ENCODE measurements at places on chromosomes 7 and 10.

- DNase-seq: peak; percentile 20
Observed at GRCh38 chr7:1289666-1290025, 57.0 kb downstream of the UNCX start.

DNA sequence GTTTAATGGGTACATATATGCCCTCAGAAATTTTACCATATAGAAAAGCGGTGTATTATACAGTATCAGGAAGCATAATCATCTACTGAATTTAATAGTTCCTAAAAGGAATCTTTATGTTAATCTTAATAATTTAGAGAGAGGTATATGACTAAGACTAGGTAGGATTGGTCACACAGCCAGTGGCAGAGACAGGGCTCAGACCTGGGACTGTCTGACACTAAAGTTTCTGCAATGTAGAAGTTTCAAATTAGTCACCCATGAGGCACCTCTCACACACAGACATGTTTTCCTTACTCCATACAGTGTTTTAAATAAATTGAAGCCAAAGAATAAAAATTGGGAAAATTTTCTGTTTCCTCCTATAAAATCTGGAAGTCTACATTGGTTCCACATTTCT, 72.8 kb upstream of the ADRA2A start:
- DNase-seq: no peak

- DNase-seq: no peak
Observed at GRCh38 chr10:4615042-4615441, 211.0 kb upstream of the AKR1E2 start.

DNA sequence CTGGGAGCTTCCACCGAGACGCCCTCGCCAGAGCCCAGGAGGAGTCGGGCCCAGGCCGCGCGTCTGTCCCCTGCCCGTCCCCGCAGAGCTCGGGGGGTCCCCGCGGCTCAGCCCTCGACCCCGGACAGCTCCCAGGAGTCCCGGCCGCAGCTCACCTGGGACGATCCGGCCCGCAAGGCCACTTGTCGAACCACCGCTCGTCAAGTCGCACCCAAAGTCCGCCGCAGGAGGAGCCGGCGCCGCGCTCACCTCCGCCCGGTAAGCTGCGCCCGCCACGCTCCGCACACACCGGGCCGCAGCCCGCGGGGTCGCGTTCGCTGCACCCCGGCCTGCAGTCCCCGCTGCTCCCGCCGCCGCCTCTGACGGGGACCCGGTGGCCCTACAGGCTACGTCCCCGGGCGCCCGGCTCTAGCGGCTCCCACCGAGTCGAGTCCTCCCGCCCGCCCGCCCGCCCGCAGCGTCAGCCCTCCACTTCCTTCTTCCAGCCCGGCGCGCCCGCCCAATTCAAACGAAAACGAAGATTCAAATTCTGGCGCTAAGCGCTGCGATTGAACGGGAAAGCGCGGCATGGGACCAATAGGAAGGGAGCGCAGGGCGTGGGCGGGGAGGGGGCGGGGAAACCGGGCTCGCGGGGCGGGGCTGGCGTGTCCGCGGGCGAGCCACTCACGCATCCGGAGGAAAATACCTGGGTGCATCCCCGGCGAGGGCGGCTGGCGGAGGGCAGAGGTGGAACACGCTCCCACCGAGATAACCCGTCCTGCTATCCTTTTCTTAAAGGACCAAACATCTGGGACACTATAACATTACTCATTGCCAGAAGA, at the start of gene MKI67:
MKI67 (minus strand) TSS at position 480 of the 821 bp plus-strand sequence. CDS start 756 bp downstream, outside the sequence.
- peak; percentile 98 for DNase-seq

GRCh38 chr10:130054021-130054420, 56.6 kb downstream of the C10orf143 start:
- no peak for DNase-seq

- peak; percentile 7 for DNase-seq
Observed at GRCh38 chr7:11430841-11431240, 401.2 kb downstream of the THSD7A start.

GRCh38 chr10:127168261-127168660, 28.1 kb downstream of the INSYN2A start:
- no peak for DNase-seq

DNA sequence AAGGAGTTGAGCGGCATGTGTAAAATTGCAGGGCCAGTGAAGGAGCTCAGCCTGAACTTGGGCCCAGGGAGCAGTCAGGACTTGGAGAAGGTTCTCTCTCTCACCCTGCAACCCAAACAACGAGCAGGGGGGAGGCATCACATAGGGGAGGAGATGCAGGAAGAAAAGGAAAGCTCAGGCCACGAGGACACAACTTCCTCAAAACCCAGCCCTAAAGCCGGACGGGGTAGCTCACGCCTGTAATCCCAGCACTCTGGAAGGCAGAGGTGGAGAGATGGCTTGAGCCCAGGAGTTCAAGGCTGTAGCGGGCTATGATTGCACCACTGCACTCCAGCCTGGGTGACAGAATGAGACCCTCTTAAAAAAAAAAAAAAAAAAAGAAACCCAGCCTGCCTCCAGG, 629.1 kb downstream of the PARD3 start:
- no peak for DNase-seq

DNA sequence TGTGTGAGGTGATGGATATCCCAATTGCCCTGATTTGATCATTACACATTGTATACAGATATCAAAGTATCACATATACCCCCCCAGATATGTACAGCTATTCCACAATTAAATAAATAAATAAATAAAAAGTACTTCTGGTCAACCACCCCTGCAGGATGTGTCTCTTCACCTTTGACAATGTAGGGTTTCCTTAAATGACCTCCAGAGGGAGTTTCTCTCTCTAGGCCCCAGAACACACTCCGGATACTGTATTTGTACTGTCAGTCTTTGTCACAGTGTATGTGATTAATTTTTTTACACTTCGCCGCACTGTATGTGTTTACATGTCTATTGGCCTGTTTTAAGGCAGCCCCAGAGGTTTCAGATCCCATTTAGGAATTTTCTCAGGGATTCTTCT, 123.6 kb downstream of the ADCYAP1R1 start:
- peak; percentile 7 for DNase-seq

DNA sequence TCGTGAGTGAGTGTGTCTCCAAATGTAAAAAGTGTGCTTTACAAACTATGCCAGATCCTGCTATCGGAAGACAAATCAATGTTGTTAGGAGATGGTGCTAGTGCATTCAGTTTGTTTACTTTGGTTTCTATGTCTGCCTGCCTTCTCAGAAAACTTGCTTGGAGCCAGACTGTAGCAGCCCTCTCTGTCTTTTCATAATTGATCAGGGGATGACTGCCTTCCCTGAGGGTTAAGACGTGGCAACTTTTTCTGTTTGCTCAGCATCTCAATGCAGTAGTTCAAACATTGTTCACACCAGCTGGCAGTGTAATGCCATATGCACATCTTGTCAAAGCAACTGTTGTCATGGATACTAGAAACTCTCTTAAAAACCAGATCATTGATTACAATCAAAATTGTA, 118.5 kb downstream of the FOXP2 start:
- no peak for DNase-seq

DNA sequence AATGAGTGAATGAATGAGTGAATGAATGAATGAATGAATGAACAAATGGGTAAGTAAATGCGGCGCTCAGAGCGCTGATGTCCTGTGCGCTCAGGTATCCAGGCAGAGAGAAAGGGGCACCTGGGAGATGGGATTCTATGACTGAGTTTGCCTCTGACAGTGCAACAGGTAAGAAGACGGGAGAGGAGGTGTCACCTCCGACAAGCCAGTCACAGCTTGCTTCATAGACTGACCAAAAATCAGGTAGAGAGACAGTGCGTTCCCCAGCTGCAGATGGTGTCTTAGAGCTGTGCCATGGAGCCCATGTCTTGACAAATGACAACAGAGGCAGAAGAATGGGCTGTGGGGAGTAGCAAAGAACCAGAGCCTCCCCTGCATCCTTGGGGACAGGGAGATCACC, 327.3 kb downstream of the FGFR2 start:
- DNase-seq: no peak
